ENCODE measurements at places on chromosomes 12 and 14. TPM values are rescaled to one million over a fixed set of nuclear protein-coding genes. Genes with fewer than 3 reads are reported as not detected.

ACOT6 gene
- total RNA-seq = not detected

C1QL4 gene
- total RNA-seq = not detected

GRCh38 chr12:124232654-124232987 lies 62.3 kb upstream of the RFLNA start:
- no peak for DNase-seq
- H3K36me3 ChIP-seq = no peaks in the 10 kb centered on the region

KRT80 gene
- not detected for total RNA-seq

DNA sequence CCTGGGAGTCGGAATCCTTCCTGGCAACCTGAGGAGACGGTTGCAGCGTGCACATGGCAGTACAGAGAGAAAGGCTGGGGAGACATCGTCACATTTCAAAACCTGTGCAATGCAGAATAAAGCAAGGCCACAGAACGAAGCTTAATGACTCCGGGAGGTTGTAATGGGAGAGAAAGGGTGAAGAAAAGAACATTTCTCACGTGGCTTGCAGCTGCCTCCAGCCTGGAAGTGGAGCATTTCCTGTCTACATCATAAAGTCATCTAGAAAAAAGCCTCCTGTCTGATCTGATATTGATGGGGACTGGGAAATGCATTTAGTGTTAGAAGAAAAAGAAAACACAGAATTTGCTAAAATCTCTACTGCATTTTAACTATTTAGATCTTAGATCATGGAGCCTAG lies 209.3 kb downstream of the TMEM132C start:
- H3K36me3 ChIP-seq = no peaks in the 10 kb centered on the region
- no peaks in the 10 kb centered on the region for H3K27me3 ChIP-seq
- H3K4me1 ChIP-seq = no peaks in the 10 kb centered on the region
- no peak for DNase-seq

DNA sequence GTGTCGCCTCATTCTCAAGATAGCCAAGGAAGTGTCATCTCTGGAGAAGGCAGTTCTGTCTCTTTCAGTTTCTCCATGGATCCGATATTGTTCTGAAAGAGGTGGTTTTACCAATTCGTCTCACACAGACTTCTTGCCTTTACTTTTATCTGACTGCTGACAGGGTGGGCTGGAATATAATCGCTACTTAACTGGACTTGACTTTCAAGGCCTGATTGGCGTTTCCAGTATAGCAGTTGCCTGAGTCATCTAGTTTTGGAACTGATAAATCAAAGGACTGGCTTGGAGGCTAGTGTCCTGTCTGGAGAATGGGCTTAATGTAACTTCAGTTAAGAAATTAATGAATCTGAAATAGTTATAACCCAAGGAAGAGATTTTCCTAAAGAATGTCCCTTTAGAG lies 21.6 kb downstream of the PRKCH start:
- no peaks in the 10 kb centered on the region for H3K36me3 ChIP-seq
- H3K4me3 ChIP-seq = peak overlapping the region; percentile 84
- peak overlapping the region; percentile 87 for H3K27ac ChIP-seq
- no peak for DNase-seq
- H3K27me3 ChIP-seq = no peaks in the 10 kb centered on the region
